ENCODE measurements at places on chromosomes 1 and 21.

DNA sequence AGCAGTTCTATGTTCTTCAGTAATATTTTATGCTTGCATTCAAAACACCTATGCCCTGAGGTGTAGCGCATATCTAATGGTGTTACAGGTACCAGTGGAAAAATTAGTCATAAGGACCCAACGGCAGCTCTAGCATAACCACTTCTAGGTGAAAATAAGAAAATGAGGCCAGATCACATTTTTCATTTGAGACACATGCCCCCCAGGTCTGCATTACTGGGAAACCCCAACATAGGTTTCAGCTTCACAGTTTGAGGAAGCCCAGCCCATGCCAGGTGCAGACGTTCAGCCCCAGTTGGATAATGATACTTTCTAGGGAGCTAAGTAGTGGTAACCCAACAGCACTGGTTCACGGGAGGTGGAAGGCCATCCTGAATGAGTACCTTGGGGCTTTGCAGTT lies 129.8 kb downstream of the CNIH3 start:
- no peak for DNase-seq

GRCh38 chr1:187517546-187517945 lies 688.8 kb downstream of the PLA2G4A start:
- no peak for DNase-seq

DNA sequence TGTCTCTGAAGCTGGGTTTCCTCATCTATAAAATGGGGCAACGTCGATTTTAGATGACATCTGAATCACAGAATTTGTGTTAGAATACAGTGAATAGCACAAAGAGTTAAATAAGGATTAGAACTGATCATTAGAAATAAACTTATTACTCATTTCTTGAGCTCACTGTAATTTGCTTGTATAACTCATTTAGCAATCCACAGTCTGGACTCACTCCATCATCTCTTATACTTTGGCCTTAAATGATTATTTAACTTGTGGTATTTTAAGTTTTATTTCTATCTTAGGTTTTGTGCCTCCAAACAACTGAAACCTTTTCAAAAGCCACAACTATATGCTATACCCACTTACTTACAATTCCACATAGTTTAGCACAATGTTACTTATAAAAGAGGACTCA lies 128.0 kb downstream of the CDC42BPA start:
- DNase-seq = no peak

DNA sequence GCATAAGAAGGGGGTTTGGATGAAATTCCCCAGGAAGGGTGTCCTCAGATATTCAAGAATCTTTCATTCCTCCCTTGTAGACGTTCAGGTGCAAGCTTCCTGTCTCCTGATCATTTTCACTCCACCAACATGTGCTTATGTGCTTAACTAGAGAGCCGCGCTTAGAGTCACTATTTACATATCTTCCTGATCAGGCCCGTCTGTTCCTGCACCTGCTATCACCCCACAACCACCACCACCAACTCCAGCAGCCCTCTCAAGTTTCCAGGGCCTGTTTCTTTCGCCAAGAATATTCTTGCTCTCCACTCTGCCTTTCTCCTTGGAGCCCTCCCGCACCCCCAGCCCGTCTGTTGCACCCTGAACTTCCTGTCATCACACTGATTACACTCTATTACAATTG lies 113.4 kb downstream of the SPSB1 start:
- DNase-seq = no peak

GRCh38 chr1:80447526-80447925 lies 1353.2 kb upstream of the ADGRL2 start:
- no peak for DNase-seq

- DNase-seq = no peak
Measured at GRCh38 chr1:118104951-118105350, 80.1 kb downstream of the SPAG17 start.

- no peak for DNase-seq
Measured at GRCh38 chr1:243364330-243364729, 108.5 kb downstream of the SDCCAG8 start.

DNA sequence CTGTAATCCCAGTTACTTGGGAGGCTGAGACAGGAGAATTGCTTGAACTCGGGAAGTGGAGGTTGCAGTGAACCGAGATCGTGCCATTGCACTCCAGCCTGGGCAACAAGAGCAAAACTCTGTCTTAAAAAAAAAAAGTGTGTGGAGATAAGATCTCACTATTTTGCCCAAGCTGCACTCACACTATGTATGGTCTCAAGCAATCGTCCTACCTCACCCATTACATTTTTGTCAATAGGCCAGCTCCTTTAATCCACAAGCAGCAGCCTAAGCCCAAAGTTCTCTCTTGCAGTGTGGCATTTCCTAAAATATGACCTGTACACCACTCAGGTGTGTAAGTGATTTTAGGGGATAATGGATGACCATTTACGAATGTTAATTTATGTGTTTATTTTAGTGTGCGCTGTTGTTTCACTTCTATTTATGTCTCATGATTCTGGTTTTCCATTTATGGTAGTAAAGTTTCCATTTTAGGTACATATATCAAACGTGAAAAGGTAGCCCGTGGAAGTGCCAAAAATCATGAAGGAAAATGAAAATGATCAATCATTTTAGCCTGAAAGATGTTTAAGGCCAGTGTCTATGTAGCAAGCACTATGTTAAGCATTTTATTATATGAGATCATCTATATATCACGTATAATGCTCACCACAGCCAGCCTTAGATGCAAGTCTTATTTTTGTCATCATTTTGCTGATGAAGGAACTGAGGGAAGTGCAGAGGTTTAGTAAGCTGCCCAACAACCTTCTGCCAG lies 5.6 kb downstream of the LCK start:
- DNase-seq = no peak

All from head of caudate nucleus (tissue), 42 donors.